SK-N-SH treated with all-trans-retinoic acid at 6 μM for 48 hours (cell line): ENCODE measurements at places on chromosomes 1 and 21.

GRCh38 chr1:101928829-101929228 lies 67.9 kb downstream of the OLFM3 start:
- ATAC-seq: no peak

- ATAC-seq: no peak
Observed at GRCh38 chr21:43929217-43929971, 64.4 kb downstream of the AGPAT3 start.

- no peak for ATAC-seq
Observed at GRCh38 chr1:44834328-44834727, 8.7 kb downstream of the PTCH2 start.

GRCh38 chr1:56135864-56136147 lies 443.6 kb downstream of the PLPP3 start:
- no peak for ATAC-seq

- no peak for ATAC-seq
Observed at GRCh38 chr1:25933479-25934365, 27.5 kb upstream of the STMN1 start.

DNA sequence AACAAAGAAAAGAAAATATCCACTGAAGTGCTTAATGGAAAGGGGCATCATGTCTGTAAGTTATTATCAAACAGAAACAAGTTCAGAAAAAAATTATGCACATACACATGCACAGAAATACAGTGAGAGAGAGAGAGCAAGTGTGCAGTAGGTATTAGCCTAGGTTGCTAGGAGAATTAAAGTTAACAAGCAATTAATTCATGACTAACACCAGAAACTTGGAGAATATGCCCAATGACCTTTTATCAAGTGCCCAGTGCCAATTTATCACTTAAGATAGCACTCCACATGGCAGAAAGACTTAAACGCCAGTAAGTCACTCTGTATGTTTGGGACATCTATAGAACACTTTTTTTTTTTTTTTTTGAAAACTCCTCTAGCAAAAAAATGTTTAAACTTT lies 56.2 kb upstream of the SLC16A1 start:
- no peak for ATAC-seq

GRCh38 chr1:228988664-228989063 lies 253.4 kb downstream of the RHOU start:
- ATAC-seq: no peak
